Cardiac septum (tissue), 1 donor: ENCODE measurements at places on chromosomes 7 and 10.
A peak's percentile ranks its signal among the peaks of the same experiment; 100 is the strongest.

GRCh38 chr7:100155553-100156317, 2.8 kb downstream of the TRAPPC14 start:
- DNase-seq = no peak

GRCh38 chr10:6213908-6214307, 11.2 kb downstream of the PFKFB3 start:
- DNase-seq = no peak

DNA sequence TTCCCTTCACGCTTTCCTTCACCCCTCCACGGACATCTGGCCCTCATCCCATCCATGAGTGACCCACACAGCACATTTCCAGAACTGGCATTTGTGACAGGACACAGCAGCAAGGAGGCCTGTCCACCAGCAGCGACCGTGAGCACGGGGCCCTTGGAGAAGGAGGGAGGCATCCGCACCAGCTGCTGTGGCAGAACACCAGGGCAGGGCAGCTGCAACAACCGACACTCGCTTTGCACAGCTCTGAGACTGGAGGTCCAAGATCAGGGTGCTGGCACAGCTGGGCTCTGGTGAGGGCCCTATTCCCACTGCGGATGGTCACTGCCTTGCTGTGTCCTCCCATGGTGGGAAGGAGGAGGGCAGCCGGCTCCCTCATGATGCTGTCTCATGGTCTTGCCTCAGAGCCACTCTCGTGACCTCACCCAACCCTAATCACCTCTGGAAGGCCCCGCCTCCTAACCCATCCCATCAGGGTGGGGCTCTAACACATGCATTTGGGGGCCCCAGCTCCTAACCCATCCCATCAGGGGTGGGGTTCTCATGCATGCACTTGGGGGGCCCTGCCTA, 36.7 kb downstream of the PTPRN2 start:
- no peak for DNase-seq

DNA sequence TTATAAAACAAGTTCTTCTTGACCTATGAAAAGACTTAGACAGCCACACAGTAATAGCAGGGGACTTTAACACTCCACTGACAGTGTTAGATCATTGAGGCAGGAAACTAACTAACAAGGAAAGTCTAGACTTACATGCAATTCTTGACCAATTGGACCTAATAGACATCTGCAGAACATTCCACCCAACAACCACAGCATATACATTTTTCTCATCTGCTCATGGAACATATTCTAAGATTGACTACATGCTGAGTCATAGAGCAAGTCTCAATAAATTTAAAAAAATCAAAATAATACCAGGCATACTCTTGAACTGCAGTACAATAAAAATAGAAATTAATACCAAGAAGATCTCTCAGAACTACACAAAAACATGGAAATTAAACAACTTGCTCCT, 219.5 kb upstream of the HPS1 start:
- DNase-seq = no peak

- no peak for DNase-seq
These were observed 115.9 kb upstream of the CACUL1 start for GRCh38 chr10:118870467-118871243.

- DNase-seq = peak; percentile 91
These were observed 743 bp downstream of the ADAP1 start for GRCh38 chr7:953547-954327.

DNA sequence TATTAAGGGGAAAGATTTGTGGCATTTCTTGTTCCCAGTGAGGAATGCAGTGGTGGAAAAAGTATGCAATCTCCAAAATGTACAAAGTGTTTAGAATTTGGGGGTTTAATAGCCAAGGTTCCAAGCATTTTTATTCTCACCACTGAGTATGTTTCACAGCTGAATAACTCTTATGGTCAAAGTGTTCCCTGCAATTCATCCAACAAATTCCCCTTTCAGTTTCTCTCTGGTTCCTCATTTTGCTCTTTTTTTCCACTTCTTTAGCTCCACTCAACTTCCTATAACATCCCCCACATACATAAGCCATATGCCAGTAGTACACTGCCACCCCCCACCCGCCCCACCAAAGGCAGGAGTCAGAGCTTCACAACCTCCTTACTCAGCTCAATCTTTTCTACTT, 4.6 kb downstream of the HECW1 start:
- no peak for DNase-seq

DNA sequence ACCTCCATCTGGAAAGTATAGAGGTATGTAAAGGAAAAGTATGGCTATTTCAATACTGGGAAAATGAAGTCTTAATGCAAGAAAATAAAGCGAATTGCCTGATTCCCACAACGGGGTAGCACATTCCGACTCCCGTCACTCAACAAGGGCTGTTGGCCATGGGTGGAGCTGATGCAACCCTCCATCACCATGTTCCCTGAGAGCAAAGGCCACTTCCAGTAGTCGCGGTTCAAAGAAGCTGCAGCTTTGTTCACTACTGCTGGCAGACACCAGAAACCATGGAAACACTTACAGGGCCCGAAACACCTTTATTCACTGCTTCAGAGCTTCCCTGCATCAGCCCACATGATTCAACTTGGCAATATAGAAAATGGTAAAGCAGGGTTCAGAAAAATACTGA, 44.0 kb downstream of the TMEM26 start:
- no peak for DNase-seq

DNA sequence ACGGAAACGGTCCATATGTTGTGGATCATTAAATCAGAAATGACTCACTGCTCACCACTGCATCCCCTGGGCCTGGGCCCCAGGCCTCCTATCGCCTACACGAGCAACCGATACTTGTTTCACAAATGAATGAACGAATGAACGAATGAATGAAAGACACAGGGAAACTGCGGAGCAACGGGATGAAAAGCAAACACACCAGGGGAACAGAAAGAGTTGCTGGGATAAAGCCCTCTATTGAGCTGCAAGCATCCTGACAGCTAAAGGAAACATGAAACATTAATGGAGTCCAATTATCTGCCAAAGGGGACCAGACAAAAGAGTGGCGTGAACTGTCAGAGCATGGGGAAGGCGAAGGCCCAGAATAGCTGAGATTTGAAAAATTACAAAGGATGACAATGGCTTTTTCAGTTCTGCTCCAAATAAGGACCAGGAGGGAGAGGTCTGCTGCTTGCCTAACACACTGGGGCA, 92.1 kb downstream of the GRB10 start:
- no peak for DNase-seq

DNA sequence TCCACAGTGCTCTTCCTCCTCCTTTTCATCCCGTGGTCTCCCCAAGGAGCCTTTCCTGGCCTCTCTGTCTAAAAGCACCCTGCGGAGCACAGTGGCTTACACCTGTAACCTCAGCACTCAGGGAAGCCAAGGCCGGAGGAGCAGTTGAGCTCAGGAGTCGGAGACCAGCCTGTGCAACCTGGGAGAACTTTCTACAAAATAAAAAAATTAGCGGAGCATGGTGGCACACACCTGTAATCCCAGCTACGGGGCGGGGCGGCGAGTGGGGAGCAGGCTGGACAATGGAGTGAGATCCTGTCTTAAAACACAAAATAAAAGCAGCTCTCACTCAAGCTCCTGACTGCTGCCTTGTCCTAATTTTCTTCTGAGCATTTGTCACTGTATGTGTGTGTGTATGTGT, 1.4 kb upstream of the COBL start:
- DNase-seq = no peak

DNA sequence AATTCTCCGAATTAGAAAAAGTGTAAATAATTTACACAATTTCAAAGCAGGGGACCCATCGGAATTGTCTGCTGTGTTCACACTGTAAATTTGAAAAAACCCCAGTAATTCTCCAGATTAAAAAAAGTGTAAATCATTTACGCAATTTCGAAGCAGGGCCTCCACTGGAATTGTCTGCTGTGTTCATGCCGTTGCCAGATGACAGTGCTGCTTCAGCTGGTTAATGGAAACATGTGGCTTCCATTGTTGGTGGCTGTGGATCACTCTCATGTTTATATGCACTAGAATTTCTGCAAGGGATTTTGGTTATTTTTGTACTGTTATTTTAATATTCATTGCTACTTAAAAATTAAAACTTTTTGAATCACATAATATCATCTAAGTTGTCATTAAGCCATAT, 88.8 kb upstream of the ELMO1 start:
- no peak for DNase-seq

DNA sequence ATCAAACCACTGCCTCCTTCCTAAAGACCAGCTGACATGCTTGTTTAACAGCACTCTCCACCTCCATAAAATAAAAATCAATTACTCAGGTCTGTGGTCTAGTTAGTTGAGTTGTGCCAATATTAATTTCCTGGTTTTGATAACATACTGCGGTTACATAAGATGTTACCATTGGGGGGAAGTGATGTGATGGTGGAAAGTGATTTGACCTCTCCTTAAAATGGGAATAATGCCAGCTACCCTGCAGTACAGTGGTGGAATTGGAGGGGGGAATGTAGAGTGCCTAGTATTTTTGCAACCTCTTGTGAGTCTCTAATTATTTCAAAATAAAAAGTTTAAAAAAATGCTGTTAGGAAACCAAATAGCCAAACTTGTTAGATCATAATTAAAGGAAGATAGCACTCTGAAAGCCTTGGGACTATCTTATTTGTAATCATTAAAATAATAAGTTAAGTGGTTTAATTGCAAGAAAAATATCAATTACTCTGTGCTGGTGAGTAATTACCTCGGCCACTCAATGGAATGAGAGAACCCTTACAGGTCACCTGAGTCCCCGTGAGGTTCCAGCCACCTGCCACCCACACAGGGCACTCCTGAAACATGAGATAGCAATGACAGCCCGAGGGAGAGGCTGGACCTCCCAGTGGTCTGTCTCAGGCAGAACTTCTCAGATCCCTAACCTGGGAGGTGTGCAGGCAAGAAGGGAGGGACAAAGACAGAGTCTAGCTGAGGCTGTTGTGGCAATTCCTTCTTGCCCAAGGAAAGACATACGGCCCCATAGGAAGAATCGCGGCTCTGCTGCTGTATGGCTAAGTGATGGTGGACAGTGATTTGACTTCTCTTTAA, 94.1 kb downstream of the SH3PXD2A start:
- DNase-seq = no peak

DNA sequence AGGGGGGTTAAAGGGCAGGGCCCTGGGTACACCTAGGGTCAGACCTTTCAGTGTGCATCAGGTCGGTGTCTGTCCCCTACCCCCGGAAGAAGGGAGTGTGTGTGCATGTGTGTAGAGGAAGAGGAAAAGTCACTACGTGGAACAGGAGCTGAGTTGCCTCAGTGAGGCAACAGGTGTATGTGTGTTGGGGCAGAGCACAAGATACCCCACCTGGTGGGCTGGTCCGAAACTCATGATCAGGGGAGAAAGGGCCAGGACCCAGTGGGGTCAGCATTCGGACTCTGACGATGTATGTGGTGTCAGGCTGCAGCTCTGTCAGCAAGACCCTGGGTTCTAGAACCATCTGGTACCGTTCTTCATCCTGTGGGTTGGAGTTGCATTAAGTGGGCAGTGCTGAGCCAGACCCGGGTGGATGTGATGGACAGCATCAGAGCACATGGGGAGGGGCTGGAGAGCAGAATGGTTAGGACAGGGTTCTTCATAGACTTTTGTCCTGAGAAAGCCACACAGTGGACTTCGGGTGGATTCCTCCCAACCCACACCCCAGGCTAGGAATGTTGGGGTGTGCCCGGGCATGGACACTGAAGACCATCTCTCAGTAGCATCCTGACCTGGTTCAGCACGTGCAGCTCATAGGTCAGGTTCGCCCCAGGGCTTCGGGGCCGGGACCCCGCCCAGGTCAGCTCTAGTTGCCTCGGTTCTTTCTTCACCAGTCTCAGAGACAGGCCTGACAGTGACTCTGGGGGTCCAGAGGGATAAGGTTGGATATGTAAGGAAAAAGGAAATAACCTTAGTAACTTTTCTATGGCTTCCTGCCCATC, 10.7 kb downstream of the EPHA1 start:
- DNase-seq = peak; percentile 49

- no peak for DNase-seq
These were observed 115.9 kb downstream of the MALRD1 start for GRCh38 chr10:19164461-19164860.

- no peak for DNase-seq
These were observed 20.3 kb downstream of the ELAPOR2 start for GRCh38 chr7:87038993-87039690.

GRCh38 chr7:22845221-22845834, 22.7 kb upstream of the TOMM7 start:
- no peak for DNase-seq

GRCh38 chr10:75773231-75773780, 341.9 kb downstream of the LRMDA start:
- DNase-seq = no peak

DNA sequence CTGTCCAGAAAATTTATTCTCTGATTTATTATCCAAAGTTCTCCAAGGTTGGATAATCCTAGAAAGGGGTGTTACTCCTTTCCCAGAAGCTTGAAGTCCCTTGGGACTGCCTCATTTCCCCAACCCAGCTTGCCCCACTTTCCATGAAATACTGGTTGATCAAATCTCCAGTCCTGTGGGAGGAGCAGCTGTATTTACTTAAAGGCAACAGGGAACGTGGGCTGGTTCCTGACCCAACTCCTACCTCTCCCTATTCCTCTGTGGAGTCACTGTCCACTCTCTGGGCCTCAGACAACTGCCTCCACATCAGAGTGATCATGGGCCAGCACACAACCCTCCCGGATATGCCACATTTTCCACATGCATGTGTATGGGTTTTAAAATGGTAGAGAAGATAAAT, 166.2 kb upstream of the PRR15 start:
- DNase-seq = no peak

- DNase-seq = no peak
These were observed 26.1 kb downstream of the RBM33 start for GRCh38 chr7:155670521-155670920.

DNA sequence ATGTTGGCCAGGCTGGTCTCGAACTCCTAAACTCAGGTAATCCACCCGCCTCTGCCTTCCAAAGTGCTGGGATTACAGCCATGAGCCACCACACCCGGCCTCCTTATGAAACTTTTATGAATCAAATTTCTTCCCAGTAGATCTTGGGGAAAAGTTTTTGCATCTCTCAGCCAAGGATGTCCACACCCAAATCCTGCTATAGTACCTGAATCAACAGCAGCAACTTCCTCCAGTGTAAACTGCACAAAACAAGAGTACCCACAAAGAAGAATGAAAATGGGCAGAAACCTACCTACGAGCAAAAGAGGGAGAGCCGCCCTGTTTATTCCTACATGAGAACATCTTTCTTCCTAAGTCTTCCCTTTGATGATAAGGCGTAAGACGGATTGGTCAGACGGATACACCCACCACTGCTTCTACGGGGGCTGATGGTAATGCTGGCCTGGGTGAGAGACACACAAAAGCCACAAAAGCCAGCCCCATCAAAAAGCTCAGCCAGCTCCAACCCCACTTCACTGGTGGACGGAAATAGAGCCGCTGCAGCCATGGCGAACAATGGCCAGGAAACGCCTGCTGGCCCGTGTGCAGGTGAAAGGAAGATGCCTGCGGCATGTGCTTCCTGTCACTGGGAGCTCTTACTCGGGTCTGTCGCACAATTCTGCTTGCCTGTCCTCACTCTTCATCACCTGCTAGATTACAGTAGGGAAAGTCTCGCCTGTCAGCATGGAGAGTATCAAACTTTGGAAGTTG, 10.4 kb downstream of the JCAD start:
- no peak for DNase-seq

- DNase-seq = no peak
These were observed 2.1 kb downstream of the ST8SIA6 start for GRCh38 chr10:17452060-17452841.

GRCh38 chr10:86306628-86307278, 59.8 kb downstream of the GRID1 start:
- DNase-seq = peak; percentile 29

GRCh38 chr10:80199828-80200227, 5.5 kb downstream of the ANXA11 start:
- no peak for DNase-seq

- no peak for DNase-seq
These were observed 114.0 kb downstream of the BBS9 start for GRCh38 chr7:33243319-33243881.

GRCh38 chr10:16597656-16598055, 76.0 kb upstream of the C1QL3 start:
- no peak for DNase-seq
